Activated CD4-positive, CD25-positive, alpha-beta regulatory T cell treated with anti-CD3 and anti-CD28 coated beads, Interleukin-2, amount 50 U/mL, for 16 hours (primary cell): ENCODE measurements at places on chromosomes 12 and 14.
A peak's percentile ranks its signal among the peaks of the same experiment; 100 is the strongest.

DNA sequence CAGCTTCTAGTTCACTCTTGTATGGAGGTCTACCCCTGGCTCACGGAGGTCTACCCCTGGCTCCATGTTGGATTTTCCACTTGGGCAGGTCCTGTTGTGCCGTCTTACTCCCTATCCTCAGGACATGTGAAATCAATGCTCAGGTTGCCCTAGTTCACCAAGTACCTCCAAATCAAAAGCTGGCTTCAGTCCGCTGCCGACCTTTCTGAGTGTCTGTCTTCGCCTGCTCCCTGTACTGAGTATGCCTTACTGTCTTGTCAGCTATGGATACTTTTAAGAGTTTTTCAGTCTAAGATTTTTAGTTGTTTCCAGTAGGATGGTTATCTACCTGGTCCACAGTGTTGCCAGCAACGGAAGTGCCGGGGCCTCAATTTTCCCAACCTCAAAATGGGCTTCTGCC is 40.1 kb upstream of the BCL11B start:
- DNase-seq: no peak

DNA sequence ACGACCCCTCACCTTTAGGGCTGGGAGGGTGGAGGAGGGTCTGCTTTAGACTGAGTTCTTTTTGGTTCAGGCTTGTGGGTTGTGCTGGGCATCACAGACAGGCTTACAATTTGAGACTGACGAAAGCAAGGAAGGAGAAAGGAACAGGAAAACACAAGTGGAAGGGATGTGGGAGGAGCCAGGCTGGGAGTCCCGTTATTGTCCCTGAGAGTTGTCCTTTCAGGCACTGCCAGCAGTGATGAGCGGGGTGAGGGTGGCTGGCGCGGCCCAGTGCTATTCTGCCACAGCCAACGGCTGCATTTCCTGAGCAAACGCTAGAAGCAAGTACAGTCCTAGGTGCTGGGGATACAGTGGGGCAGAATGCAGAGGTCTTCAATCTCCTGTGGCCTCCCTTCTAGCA is 29.2 kb upstream of the TSPAN9 start:
- DNase-seq: no peak

GRCh38 chr14:22560662-22561365 is 28.2 kb downstream of the DAD1 start:
- no peak for DNase-seq

DNA sequence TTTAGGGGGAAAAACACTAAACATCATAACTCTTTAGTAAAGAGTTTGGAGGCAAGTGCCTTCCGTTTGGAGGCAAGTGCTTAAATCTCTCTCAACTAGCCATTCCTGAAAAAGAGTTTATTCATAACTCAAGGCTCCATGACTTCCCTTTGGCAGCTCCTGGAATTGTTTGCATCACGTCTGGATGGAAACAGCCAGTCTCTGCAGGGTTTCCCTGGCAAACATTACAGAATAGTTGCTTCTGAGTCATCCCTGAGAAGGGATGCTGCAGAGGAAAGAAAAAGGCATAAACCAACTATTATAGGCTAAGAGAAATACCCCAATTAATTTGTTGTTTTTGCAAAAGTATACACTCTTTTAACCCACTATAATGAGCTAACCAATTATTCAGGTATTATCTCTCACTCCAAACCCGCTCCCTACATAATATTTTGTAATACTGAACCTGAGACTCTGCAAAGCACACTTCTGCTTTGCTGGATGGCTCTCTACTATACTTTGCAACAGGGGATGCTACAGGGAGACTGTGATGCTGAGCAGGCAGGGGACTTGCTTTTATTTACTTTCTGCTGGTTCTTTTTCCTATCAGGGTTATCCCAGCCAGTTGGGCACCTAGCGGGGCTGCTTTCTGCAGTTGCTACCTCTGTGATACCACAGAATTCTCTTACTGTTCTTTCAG is 497.7 kb downstream of the FUT8 start:
- no peak for DNase-seq

DNA sequence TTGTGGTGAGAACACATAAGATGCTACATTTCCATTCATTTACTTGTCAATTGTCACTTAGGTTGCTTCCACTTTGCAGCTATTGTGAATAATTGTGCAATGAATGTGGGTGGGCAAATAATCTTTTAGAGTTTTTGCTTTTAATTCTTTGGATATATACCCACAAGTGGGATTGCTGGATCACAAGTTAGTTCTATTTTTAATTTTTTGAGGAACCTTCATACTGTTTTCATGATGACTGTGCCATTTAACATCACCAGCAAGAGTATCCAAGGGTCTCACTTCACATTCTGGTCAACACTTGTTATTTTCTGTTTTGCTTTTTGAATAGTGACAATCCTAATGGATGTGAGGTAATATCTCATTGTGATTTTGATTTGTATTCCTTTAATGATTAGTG is 10.5 kb downstream of the CLEC6A start:
- no peak for DNase-seq

DNA sequence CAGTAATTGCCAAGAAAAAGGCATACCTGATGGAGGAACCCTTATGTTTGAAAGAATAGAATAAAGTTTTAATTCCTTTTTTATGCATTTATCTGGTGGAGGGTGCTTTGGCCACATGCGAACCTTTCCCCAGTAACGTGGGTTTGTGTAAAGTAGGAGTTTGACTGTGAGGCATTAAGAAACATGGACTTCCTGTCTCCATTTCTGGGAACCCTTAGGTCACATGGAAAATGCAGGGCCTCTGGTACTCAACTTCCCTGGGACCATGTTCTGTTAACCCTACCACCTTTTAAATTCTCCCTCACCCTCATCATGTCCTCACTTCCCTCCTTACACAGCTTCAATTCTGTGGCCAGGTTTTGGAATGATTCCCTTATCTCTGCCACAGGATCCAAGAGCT is 80.3 kb downstream of the PPM1A start:
- DNase-seq: no peak

- DNase-seq: no peak
Observed at GRCh38 chr12:113820309-113820708, 145.8 kb downstream of the RBM19 start.

DNA sequence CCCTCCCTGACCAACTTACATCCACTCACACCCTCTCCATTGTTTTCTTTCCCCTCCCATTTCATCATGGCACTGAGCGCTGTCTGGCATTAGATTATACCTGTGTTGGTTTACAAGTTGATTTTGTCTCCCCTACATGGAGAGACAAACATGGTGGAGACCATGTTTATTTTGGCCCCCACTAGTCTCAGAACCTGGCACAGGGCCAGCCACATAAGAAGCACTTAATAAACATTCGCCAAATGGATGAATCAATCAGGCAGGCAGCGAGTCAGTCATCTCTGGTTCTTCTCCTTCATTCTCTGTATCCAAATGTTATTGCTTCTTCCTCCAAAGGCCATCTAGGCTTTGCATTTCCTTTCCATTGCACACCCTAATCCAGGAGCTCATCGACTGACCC is 177.4 kb downstream of the DPF3 start:
- DNase-seq: no peak

- DNase-seq: no peak
Observed at GRCh38 chr12:105317942-105318621, 12.4 kb upstream of the C12orf75 start.

DNA sequence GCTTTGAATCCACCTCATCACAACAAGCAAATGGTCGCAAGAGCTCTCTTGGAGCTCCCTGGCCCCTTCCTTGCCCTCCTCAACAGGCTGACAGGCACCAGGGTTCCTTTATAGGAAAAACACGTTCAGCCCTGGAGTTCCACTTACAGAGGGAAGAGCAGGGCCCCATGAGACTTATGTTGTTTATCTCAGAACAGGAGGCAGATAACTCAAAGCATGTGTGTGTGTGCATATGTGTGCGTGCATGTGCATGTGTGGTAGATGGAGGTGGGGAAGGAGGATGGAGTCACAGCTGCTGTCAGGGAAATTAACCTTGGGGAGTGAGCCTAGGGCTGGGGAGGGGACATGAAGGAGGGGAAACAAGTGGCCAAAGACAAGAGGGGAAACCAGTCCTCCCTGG is 138.1 kb downstream of the DPF3 start:
- DNase-seq: no peak

- DNase-seq: no peak
Observed at GRCh38 chr14:31926123-31926522, 151.0 kb upstream of the ARHGAP5 start.

GRCh38 chr12:71865166-71865713 is 25.7 kb downstream of the TBC1D15 start:
- no peak for DNase-seq

GRCh38 chr12:1634590-1635191 is 5.7 kb downstream of the WNT5B start:
- DNase-seq: peak; percentile 15
